LHCN-M2 (cell line): ENCODE measurements at places on chromosomes 3 and 15. TPM values are rescaled to one million over a fixed set of nuclear protein-coding genes. Genes with fewer than 3 reads are reported as not detected.
A peak's percentile ranks its signal among the peaks of the same experiment; 100 is the strongest.

GRCh38 chr15:66703540-66703941 lies 1.5 kb downstream of the SMAD6 start:
- no peak for DNase-seq

DNA sequence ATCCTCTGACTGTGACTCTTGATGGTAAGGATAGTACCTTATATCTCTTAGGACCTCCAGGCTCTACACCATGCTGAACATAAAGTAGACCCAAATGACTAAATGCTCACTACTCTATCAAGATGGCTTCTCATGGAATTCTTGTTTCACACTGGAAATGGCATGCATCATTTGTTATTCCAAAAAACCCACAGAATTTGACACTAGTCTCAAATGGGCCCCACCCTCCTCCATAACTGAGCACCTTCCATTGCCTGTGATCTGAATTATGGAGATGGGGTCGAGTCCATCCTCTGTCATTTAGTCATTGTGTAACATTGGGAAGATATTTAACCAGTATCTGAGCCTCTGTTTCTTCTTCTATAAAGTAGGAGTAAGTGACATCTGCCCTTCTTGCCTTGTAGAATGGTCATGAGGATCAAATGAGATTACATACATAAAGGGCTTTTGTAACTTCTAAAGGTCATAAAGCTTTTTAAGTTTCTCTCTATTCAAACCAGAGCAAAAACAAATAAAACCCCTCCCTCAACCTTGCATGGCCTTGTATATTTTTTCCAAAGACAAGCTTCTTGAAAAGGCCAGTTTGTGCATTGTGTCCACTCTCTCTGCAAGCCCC lies 57.0 kb upstream of the PTX3 start:
- DNase-seq = no peak

- DNase-seq = peak; percentile 29
Observed at GRCh38 chr3:43699864-43700263, 9.1 kb downstream of the ABHD5 start.

DAZL gene
- total RNA-seq = not detected in 2 replicates

DNA sequence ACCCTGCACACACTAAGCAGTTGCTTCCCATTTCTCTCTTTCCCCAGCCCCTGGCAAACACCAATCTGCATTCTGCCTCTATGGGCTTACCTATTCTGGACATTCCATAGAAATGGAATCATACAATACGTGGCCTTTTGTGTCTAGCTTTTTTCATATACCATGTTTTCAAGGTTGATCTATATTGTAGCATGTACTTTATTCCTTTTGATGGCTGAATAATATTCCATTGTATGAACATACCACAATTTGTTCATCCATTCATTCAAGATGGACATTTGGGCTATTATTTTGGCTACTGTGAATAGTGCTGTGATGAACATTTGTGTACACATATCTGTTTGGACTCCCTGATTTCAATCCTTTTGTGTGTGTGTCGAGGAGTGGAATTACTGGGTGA lies 18.1 kb upstream of the ADAMTS9 start:
- no peak for DNase-seq

DNA sequence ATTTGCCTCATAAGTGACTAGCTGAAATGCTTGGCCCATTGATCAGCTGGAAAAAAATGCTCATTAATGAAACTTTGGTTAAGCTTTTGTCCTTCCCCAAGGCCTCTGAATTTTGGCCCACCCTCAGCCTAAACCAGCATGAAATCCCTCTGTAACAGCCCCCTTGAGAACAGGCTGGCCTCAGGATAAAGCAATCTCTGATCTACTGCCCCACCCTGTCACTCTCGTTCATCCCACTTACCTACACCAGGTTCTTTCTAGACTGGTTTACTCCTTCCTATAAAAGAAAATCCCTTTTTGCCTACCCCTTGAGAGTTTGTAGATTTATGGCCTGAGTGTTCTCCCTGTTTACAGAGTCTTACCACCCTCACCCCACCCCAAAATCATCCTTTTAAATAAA lies 3.4 kb upstream of the AEN start:
- DNase-seq = no peak

P2RY14 gene
- 0.19 TPM in 1 of 2 replicates, not detected in the other for total RNA-seq
